ENCODE measurements at places on chromosomes 2 and 18.

DNA sequence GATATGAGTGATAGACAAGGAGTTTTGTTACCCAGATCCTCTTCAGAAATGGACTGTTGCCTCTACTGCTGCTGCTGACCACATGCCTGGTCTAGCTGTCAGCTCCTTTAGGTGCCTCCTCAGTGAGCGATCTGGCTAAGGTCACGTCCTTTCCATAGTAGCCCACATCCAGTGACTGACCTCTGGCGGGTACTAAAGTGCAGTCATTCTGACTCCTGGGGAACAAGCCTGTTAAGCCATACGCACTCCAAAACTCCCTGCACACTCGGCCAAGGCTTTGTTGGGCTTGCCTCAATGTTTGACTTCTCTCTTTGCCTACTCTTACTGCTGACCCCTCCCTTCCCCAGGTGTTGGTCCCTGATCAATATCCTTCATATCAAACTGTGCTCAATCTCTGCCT, 685.2 kb downstream of the IRS1 start:
- no peak for DNase-seq

DNA sequence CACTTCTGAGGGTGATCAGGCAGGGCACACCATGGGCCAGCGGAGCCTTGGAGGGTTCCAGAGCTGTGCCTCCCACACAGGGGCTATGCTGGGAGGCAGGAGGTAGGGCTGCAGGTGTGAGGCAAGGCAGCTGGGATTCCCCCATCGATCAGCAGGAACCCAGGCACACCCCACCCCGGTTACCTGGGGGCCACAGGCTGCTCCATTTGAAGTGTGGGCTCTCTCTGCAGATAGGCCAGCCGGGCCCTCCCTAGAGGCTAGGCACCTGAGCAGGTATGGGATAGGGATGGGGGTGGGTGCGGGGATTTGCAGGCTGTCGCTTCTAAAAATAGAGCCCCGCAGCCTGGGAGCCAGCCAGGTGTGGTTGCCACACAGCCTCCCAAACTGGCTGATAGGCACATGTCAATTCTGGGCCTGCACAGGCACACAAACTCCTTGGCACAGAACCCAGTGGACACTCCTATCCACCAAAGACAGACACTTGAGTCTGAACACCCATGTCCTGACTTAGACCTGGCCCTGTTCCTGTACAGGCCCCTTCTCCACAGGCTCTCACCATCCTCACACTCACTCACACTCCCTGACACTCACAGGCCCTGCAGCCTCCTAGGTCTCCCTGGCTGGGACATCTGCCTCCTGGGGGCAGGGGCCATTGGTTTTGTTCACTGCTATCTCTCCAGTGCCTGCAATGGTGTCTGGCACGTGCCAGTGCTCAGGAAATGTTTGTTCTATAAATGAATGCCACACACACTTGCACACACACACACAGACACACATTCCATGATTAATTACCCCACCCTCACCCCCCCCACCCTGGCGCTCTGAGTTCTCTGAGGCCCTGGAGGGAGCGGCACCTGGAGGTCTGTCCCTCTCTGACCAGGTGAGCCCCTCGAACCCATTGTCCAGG, 73.4 kb downstream of the ZFP36L2 start:
- no peak for DNase-seq

DNA sequence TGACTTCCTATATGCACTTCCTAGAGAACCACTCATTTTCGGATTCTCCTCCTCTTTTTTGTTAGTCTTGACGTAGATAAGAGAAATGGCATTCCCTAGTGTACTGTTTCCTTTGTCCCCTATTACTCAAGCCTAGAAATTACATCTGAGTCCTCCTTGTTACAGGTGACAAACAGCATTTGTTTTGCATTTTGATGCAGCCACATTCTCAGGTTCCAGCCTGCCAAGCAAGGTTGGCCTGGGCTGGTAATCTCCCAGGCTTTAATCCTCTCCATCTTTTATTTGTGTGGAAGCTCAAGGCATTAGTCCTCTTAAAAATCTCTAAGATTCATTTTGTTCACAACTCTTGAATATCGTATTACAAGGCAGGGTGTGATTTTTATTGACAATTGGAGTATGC, 318.0 kb upstream of the NRP2 start:
- DNase-seq: no peak

- no peak for DNase-seq
Measured at GRCh38 chr2:150228936-150229335, 258.5 kb downstream of the RND3 start.

DNA sequence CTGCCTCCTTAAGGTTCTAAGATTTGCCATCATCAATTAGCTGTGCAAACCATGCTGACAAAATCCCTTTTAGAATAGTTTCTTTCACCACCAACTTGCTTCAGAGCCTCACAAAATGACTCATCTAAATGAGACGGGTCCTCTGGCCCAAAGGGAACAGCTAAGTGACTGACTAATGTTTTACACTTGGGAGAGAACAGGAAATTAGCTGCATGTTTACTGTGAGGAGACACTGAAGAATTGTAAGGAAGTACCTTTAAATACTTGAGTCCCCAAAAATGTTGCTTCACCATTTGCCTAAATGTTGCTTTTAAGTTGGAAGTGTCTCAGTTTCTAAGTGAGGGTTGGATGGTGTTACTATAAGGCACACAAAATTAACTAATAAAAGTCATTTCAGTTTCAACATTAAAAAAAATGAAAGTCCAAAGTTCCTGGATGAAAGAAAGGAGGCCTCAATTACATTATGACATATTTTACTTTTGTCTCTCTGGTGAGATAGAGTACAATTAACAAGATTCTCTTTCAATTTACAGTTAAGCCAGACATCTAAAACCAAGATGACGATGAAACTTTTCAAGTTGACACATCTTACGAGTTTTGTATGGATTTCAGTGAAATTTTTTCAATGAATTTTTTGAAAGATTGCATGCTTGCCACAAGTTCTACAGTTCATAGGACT, 229.1 kb upstream of the FN1 start:
- peak; percentile 27 for DNase-seq

GRCh38 chr2:29335396-29335795, 220.2 kb downstream of the CLIP4 start:
- DNase-seq: no peak

DNA sequence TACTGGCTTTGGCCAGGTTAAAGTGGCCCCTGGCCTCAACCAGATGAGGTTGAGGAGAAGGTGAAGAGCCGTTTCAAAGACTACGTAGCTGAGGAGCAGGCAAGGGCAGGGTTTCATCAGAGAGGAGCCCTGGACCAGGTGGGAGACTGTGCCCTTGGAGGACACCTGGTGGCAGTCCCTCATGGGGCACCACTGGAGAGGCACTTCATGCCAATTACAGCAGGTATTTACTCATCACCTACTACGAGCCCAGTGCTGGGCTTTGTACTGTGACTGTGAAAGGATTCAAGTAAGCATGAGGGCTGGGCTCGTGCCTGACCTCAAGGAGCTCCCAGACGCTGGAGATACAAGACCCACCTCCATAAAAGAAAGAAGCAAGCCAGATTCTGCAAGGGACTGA, 37.6 kb downstream of the SMAD7 start:
- no peak for DNase-seq

- no peak for DNase-seq
Measured at GRCh38 chr2:239108459-239108858, 260.6 kb downstream of the TWIST2 start.

DNA sequence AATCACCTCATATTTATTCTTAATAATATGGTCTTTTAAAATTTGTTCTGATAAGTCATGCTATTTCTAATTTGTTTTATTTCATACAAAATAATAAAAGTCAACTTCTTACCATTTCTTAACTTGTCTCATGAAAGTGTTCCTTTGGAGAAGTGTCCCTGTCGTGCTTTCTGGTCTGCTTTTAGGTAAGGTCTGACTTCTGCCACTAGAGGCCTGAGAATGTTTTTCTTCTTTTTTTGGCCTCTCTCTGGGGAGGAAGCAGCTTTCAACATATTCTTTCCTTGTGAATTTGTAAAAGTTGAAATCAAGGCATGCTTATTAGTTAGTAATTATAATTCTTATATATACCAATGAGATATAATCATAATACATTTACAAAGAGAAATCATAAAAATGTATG, 39.4 kb downstream of the MAP2 start:
- no peak for DNase-seq
